ENCODE measurements at places on chromosomes 2 and 18.

GRCh38 chr2:46540496-46541331 lies 61.3 kb downstream of the TMEM247 start:
- no peak for DNase-seq

DNA sequence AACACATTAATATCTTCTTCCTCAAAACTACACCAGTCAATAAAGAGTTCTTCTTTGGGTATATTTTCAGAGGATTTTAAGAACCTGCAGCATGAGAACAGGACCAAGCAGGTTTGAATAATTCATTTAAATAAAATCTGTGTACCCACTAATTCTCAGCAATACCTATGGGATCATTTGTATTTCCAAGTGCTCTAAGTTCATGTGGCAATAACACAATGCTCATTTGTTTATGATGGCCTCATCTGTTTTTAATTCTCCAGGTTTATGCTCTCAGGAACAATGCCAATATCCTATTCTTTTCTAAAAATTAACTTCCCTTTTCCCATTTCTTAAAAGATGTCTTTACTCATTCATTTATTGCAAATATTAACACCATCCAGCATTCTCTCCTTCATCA lies 264.7 kb downstream of the METTL4 start:
- no peak for DNase-seq

GRCh38 chr2:161416708-161417437 lies 776 bp downstream of the TBR1 start:
- no peak for DNase-seq

- DNase-seq, result no peak
Observed at GRCh38 chr2:236728916-236729670, 159.5 kb downstream of the ACKR3 start.

DNA sequence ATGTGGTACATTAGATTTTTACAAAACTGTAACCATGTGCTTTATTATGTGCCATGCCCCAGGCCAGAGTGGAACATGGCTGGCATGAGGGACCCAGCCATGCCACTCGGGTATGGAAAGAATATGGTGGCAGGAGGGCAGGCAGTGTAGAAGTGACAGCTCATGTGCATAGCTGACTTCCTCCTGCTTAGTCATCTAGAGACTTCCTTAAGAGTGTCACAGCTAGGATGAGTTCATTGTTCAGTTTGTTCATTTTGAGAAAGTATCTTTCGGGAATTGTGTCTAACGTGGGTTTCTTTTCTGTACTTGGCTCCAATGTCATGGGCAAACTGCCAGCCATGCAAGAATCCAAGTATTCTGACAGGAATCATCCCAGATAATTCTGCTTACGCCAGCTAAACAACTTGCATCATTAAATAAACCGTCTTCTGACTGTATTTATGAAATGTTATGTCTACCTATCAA lies 94.3 kb upstream of the ITGB6 start:
- no peak for DNase-seq

GRCh38 chr2:129160879-129161278 lies 818.6 kb upstream of the RAB6C start:
- no peak for DNase-seq

DNA sequence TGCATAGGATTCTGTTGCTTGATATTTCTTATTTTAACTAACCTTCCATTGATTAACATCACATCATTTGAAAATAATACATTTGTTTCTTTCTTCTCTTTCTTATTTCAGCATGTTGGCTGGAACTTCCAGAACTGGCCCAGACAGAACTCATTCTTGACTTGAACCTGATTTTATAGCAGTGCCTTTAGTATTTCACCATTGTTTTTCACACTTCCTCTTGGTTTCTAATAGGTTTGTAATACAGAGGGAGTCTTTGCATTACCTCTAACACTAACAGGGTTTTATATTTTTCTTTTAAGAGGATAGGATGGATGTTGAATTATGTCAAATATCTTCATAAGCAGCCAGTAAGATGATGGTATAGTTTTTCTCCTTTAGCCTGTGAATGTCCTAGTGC lies 39.2 kb downstream of the SEMA4F start:
- DNase-seq, result no peak

DNA sequence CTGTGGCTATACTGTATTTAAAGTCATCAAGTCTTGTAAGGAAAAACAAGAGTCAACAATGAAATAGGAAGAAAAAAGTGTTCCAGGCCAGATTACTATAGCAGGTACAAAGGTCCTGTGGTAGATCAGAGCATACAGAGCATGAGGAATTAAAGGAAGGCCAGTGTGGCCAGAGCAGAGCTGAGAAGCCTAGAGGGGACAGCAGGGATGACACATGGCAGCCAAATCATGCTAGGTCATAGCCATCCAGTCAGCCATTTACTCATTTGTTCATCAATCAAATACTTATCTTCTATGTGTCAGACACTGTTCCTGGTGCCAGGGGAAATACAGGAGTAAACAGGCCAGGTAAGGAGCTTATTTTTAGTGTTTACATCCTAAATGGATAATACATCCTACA lies 24.3 kb downstream of the ADD2 start:
- no peak for DNase-seq

DNA sequence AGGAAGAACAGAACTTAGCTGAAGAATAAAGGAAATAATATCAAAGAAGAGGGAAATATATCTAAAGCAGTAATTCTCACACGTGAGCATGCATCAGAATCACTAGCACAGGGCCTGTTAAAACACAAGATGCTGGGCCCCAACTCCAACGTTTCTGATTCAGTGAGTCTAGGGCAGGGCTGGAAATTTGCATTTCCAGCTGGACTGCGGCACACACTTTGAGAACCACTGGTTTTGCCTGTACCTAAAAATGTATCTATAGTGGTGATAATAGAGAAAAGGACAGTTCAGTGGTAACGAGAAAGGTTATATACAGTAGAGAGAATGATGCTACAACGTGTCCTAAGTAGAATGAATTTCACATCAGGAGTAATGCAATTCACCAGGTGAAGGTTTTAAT lies 11.2 kb downstream of the REV1 start:
- no peak for DNase-seq

- no peak for DNase-seq
Observed at GRCh38 chr18:2958819-2959298, 54.1 kb downstream of the LPIN2 start.

DNA sequence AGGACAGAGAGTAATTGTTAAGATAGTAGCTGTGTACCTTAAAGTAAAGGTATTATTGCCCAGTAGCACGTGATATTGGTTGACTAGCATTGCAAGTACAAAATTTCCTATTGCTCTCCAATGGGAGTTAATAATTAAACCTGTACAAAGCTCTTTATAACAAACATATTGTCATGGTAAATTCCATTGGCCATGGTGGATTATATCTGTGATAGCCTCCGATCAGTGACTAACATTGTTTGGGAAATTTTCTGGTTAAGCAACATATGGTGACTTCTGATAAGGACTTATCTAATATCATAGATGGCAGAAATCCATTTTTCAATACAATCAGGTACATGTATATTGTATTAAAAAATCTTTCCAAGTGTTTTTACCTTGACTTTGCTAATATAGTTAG lies 360.8 kb downstream of the DCC start:
- DNase-seq, result no peak

GRCh38 chr2:62495761-62496160 lies 10.2 kb downstream of the TMEM17 start:
- no peak for DNase-seq

DNA sequence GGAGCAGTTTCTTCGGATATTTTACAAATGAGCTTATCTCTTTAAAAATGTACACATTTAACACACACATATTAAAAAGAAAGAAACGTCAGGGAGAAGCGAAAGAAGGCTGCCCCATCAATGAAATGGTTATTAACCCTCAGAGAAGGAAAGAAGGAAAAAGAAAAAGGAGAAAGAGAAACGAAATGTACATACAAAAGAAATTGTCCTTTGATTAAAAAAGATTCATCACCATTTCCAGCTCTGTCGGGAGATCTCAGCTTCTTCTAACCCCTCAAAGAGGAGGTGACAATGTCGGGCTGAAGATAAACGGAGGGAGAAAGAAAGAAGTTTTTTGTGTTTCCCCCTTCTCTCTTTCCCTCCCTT lies 1.5 kb downstream of the IKZF2 start:
- DNase-seq, result no peak

- DNase-seq, result no peak
Observed at GRCh38 chr2:165909466-165909865, 44.1 kb downstream of the TTC21B start.

GRCh38 chr2:160940699-160941098 lies 219.5 kb upstream of the TANK start:
- no peak for DNase-seq

DNA sequence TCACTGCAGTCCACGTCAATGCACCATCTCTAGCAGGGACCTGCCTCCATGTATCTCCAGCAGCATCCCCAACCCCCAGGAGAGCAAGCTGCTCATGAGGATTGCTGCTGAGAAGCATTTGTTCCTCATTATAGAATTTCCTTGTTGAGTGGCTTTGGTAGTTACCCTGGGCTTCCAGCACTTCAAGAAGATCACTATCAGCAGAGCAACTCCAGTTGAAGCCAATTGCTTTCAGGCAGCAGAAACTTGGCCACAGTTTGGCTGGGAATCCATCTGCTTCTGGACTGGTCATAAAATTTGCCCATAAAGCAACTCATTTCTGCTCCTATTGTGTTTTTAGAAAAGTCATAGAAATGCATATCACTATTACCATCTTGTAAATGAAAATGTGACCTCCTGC lies 17.4 kb downstream of the TRPM8 start:
- DNase-seq, result no peak

All from NCI-H524 (cell line).